ENCODE measurements at places on chromosomes 13 and 19.

DNA sequence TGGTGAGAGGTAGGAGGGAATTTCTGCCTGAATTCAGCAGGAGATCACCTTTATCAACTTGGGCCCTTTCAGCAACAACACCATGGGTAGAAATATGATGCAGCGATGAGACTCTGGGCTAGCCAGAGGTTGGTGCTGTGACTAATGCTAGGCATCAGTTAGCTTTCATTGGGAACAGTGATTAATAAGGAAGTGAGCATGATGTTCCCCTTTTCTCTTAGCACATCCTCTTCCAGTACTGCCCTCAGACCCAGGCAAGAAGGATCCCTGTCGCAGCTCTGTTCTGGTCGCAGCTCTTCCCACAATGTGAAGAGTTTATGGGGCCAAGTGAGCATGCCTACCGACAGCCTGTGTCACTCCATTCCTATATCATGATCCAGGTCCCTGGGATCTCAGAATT is 100.5 kb downstream of the FLT1 start:
- DNase-seq, result no peak

DNA sequence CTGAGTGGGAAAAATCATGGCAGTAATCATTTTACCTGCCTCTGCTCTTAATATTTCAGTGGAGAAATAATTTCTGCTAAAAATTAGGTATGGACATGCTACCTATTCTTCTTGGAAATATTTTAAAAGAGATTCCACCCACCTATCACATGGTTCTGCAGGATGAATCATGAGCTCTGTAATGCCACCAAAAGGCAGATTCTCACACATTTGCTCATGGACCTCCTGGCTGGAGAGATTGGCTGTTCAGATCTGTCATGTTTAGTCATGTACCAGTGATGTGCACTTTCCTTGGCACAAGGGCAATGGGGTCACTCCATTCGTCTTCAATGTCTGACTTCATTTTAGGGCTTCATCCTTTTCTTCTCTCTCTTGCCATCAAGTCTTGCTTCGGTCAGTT is 101.8 kb upstream of the MBNL2 start:
- DNase-seq, result no peak

GRCh38 chr19:13089139-13089856 is 13.4 kb downstream of the LYL1 start:
- DNase-seq, result no peak

DNA sequence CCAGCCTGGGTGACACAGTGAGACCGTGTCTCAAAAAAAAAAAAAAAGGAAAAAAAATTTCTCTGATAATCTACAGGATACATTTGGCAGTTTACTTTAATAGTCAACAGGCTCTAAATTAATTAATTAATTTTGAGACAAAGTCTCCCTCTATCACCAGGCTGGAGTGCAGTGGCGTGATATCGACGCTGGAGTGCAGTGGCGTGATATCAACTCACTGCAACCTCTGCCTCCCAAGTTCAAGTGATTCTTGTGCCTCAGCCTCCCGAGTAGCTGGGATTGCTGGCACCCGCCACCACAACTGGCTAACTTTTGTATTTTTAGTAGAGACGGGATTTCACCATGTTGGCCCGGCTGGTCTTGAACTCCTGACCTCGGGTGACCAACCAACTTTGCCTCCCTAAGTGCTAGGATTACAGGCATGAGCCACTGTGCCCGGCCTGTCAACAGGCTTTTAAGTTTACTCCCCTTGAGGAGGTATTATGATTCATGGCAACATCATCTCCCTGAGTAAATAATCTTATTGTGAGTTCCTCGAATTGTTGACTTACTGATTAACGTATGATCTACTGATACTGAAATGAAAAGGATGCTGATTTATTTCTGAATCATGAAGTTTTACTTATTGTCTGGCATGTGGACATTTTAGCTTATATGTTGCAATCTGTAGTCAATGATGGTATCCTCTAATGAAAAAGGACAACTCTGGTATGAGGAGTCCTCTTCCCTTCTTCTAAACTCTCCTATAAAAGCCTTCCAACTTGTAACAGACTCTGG is 21.3 kb upstream of the MTRF1 start:
- DNase-seq, result no peak

GRCh38 chr13:110448230-110448629 is 113.3 kb downstream of the RAB20 start:
- no peak for DNase-seq

GRCh38 chr19:5046339-5047039 is 77.6 kb downstream of the KDM4B start:
- DNase-seq, result no peak

GRCh38 chr13:98688373-98688772 is 64.1 kb downstream of the SLC15A1 start:
- DNase-seq, result no peak

- no peak for DNase-seq
Measured at GRCh38 chr13:87837946-87838345, 166.8 kb downstream of the SLITRK5 start.

DNA sequence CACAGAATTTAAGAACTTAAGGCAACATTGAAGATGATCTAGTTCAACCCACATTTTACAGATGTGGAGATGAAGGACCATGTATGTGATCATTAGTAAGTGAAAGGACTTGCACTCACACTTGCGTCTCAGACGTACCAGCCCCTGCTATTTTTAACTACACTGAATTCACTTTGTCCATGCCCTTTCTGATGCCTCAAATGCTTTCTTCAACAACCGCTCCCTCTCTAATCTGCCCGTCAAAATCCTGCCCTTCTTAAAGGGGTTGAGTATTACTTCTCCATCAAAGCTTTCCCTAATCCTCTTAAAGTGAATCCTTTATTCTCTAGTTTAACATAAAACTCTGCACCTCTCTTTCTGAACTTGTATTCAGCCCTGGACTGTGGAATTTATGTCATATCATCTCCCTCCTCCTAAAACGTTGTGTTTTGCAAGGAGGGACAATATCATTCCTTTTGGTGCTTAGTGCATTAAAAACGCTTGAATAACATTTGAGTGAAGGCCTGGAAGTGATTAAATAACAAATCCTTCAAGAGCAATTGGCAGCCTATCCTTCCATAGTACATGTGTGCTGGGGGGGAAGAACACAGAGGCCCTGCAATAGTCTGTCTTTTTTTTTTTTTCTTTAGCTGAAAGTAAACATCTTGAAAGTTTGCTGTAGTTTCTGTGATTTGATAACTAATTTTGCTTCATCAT is 493.3 kb downstream of the LMO7 start:
- DNase-seq, result no peak

DNA sequence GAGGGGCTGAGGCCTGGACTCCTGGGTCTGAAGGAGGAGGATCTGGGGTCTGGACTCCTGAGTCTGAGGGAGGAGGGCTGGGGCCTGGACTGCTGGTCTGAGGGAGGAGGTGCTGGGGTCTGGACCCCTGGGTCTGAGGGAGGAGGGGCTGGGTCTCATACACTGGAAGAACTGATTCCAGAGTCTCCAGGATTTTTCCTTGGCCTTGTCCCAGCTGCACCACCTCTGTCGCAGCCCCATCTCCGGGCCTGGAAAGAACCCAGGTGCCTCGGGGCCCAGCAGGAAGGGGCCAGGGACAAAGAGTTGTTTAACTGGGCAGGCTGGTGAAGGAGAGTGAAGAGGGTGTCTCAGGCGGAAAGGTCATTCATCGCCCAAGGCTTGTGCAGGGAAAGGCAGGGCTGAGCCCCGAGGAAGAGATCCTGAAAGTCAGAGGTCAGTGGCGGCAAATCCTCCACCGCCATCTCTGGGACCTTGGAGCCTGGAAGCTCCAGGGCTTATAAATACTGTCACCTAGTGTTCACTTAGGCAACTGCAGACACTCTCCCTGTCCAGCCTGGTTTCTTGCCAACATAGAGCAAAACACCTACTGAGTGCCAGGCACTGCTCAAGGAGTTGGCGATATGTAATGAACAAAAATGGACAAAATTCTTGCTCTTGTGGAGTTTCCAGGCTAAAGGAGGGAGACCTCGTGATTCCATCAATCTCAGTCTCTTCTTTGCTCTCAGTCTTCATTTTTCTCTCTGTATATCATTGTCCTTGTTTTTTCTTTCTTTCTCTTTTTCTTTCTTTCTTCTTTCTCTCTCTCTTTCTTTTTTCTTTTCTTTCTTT is 4.4 kb upstream of the KCNN4 start:
- no peak for DNase-seq

DNA sequence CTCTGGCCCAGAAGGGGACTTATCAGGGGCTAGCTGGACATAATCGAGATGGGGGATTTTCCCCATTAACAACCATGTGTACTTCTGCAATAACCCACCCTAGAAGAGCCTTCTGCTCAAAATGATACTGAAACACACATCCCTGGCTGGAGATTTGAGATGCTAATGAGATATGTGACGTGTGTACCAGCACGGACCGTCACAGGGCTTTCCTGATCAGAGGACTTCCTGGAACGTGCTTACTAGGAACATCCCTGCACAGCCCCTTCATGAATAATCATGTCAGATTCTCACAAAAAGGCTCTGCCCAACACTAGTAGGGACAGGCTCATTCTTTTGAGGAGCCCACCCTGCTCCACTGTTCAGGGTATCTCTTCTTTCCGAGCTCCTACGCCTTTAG is 6.5 kb upstream of the ERVV-1 start:
- DNase-seq, result no peak

DNA sequence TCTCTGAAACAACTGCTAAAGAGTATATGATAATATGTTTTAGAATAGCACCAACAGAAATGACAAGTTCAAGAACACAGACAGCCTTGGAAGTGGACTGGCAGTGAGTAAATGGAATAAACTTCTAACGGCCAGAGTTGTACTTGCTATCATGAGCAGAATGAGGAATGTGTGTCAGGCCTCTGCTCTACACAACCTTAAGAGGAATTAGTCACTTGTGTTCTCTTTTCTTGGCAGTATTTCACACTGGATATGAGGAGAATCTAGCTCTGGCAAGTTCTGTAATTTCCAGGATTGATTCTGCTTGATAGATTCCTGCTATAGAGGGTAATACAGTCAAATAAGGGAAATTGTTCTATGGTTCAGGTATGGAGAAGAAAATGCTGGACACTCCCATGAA is 757.3 kb downstream of the EFNB2 start:
- no peak for DNase-seq

DNA sequence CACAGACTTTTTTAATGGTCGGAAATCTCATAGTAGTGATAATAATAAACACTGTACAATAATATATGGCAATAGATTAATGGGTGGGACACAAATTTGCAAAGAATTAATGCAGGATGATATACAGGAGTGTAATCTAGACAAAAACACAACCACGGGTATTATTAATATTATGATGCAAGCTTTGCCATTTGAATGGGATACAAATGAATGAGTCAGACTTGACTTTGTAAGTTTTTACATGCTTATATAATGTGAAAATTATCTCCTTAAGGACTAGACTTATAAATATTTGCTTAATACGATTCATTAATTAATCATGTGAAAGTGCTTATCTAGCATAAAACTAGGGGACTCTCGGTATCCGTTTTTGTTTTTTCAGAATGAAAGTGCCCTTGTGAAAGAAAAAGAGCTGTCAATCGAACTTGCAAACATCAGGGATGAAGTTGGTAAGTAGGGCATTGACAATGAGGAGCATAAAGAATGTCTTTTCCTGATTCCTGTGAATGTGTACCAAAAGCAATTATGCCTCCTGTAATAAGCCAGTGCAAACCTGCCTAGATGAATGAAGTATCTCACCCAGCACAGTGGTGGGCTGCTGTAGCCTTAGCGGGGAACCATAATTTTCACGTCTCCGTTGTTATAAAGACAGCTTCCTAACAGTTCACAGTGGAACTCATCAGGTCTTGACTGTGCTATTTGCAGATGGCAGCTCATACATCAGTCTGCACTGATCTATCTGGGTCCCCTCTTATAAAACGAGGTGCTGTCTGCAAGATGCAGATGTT is 155.7 kb downstream of the SLC7A1 start:
- no peak for DNase-seq

GRCh38 chr13:38528986-38529385 is 157.9 kb upstream of the FREM2 start:
- DNase-seq, result no peak

GRCh38 chr19:8388612-8388958 is 1.6 kb upstream of the RAB11B start:
- no peak for DNase-seq

DNA sequence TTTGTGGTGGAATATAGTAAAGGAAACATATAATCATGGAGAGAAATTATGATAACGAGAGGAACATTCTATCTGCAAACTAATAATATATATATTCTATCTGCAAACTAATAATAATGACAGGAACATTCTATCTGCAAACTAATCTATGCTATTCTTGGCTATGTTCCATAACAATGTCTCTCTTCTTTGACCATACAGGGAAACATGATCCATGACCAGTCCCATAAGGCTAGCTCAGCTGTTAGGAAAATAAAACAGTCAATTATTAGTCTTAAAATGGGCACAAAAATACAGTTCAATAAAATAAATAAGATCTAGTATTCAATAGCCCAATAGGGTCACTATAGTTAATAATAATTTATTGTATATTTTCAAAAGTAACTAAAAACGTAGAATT is 707.8 kb upstream of the PCDH20 start:
- no peak for DNase-seq

- DNase-seq, result no peak
Measured at GRCh38 chr13:108993346-108993745, 363.9 kb downstream of the MYO16 start.

DNA sequence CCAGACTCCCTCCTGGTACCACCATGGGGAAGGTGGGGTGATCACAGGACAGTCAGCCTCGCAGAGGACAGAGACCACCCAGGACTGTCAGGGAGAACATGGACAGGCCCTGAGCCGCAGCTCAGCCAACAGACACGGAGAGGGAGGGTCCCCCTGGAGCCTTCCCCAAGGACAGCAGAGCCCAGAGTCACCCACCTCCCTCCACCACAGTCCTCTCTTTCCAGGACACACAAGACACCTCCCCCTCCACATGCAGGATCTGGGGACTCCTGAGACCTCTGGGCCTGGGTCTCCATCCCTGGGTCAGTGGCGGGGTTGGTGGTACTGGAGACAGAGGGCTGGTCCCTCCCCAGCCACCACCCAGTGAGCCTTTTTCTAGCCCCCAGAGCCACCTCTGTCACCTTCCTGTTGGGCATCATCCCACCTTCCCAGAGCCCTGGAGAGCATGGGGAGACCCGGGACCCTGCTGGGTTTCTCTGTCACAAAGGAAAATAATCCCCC is 505 bp upstream of the CEACAM5 start:
- no peak for DNase-seq

- no peak for DNase-seq
Measured at GRCh38 chr13:95530178-95530577, 22.3 kb upstream of the CLDN10 start.

DNA sequence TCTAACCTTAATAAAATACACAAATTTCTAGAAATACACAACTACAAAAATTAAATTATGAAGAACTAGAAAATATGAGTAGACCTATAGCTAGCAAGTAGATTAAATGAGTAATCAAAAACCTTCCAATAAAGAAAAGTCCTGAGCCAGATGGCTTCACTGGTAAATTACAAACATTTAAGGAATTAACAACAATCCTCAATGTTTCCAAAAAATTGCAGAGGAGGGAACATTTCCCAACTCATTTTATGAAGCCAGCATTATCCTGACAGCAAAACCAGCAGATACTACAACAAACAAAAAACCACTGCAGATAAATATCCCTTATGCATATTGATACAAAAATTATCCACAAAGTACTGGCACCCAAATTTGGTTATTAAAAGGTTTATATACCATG is 230.9 kb downstream of the COG6 start:
- DNase-seq, result no peak

- no peak for DNase-seq
Measured at GRCh38 chr19:49430678-49431329, 5.6 kb downstream of the GFY start.

Measured in cerebellar nuclear complex (tissue), 1 donor.